ENCODE measurements at places on chromosomes 5 and 9. TPM values are rescaled to one million over a fixed set of nuclear protein-coding genes. Genes with fewer than 3 reads are reported as not detected.

The PPP3R2 gene
- not detected for total RNA-seq

GRCh38 chr9:108057421-108058134 is 568.0 kb upstream of the KLF4 start:
- DNase-seq, result no peak

GRCh38 chr5:126516133-126516532 is 78.9 kb downstream of the ALDH7A1 start:
- DNase-seq, result no peak

GRCh38 chr5:154276261-154276972 is 85.9 kb downstream of the GALNT10 start:
- DNase-seq, result no peak

DNA sequence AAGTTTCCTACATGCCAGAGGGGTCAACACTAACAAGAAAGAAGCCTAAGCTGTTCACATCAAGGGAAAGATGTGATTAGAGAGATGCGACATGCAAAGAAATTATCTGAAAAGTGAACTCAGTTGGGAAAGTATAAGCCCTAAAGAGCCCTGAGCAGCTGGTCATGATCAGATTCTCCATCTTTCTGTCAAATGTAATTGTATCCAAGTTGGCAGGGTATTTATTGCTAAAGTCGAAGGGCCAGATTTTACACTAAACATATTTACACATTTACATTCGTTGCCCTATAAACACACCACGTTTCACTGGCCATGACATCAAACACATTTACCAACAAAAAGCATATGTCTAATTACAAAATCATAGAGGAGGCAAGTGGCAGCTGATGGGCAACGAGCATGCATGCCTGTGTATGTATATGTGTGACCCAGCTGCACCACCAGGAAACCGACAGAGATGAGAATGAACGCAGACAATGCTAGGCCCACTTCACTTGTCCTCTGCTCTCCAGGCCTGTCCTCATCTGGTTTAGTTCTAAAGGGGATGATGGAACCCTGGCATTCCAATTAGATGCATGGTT is 6.3 kb downstream of the FOXD1 start:
- no peak for DNase-seq
